Activated CD8-positive, alpha-beta memory T cell treated with anti-CD3 and anti-CD28 coated beads for 36 hours (primary cell): ENCODE measurements at places on chromosomes 11 and 22. TPM values are rescaled to one million over a fixed set of nuclear protein-coding genes. Genes with fewer than 3 reads are reported as not detected.

Gene CRYAB
- total RNA-seq, result not detected

Gene MPPED1
- total RNA-seq, result not detected

Gene NUP50
- total RNA-seq, result 166 TPM

Gene PAFAH1B2
- total RNA-seq, result 85.5 TPM

Gene SPON1
- 0.08 TPM for total RNA-seq

Gene C11orf42
- total RNA-seq, result not detected

Gene ZNF215
- 1.5 TPM for total RNA-seq

Gene IZUMO1R
- not detected for total RNA-seq

Gene FGF4
- total RNA-seq, result not detected

Gene IGLL1
- not detected for total RNA-seq

Gene MUC6
- not detected for total RNA-seq

Gene OR10D3
- total RNA-seq, result not detected

Gene GRK3
- 15.4 TPM for total RNA-seq

Gene SMTNL1
- total RNA-seq, result not detected

Gene SLC37A2
- total RNA-seq, result 0.65 TPM

Gene HSPB2
- not detected for total RNA-seq

Gene MEN1
- 43.3 TPM for total RNA-seq

Gene RAG1
- 0.27 TPM for total RNA-seq

Gene TMPRSS5
- 0.65 TPM for total RNA-seq

Gene GLYATL2
- total RNA-seq, result not detected

Gene HDHD5
- total RNA-seq, result 56.3 TPM

Gene C22orf42
- total RNA-seq, result not detected
